Left lobe of liver (tissue), 2 donors: ENCODE measurements at places on chromosomes 12 and 14.

DNA sequence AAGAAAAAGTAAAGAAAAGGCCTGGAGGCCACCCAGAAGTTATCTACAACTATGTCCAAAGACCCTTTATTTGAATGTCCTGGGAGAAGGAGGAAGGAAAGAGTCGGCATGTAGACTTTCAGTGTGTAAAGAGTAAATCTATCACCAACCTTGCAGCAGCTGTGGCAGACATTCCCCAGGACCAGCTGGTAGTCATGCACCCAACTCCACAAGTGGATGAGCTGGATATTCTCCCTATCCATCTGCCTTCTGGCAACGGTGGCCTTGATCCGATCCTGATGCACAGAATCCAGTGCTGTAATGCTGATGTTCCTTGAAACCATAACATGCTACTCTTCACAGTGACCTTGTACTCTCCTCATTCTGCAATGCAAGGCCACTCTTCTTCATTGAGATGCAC, 27.3 kb downstream of the KRT76 start:
- DNase-seq: no peak

DNA sequence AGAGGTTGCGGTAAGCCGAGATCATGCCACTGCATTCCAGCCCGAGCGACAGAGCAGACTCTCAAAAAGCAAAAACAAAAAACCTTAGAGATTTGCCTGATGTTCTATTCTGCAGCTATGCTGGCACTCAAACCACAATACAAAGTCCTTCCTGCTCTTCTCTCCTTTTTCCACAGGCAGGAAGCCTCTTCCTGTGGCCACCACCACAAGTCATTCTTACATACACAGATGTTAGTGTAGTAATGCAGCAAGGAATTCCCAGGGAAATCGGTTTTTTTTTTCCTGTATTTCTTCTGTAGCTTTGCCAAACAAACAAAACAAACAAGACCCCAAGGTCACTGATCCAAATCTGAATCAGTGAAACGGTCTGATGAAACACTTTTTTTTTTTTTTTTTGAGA, 104.3 kb downstream of the FIGNL2 start:
- no peak for DNase-seq

DNA sequence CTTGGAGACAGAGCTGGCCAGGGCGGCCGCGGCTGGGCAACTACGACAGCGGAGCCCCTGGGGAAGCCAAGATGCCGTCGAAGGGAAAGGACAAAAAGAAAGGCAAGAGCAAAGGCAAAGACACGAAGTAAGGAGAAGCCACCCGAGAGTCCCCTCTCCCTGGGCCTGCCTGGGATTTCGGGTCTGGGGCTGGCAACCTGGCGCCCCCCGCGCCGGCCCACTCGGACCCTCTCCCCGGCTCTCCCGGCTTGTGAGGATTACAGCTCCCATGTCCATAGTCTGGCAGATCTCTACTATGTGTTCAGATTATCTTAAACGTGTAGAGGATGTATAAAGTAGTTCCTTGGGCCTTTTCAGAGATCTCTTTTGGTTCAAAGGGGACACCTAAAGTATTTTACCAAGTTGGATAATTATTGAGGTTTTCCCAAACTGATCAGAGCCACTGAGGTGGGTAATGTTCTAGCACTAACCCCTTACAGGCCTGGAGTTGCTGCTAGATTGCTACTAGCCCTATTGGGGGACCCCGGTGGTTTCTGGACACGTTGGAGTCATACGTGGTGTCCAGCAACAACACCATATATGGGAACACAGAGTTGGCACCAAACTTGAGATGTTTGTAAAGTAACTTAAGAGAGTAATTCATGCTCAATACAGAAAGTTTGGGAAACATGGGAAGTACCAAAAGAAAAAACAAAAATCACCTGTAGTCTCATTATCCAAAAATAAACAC, 424 bp downstream of the BBOF1 start:
- DNase-seq: no peak

DNA sequence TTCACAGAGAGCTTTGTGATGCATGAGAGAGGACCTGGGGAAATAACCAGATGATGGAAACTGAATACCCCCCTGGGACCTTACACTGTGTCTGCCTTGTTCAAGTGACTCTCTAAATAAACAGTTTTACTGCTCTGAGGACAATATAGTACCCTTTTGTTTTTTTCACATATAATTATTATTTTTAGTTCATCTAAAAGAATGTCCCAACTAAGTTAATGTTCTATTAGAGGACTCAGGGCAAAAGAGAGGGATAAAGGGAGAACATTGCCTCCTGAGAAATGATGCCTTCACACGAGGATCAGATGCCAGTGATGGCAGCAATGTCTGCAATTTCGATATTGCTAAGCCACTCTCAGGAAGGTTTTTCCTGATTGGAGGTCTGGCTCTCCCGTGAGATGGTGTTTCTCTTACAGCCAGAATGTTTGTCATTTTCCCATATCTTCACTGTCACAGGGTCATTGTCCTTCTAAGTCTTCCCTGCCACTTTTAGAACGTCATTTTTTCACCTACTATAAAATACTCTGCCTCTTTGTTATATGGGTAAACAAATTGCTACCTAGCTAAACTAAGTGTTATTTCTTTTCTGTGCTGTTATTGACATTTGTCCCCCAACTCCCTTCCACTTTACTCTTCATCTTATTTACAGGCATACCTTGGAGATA, 201.6 kb downstream of the RAD51B start:
- DNase-seq: no peak

DNA sequence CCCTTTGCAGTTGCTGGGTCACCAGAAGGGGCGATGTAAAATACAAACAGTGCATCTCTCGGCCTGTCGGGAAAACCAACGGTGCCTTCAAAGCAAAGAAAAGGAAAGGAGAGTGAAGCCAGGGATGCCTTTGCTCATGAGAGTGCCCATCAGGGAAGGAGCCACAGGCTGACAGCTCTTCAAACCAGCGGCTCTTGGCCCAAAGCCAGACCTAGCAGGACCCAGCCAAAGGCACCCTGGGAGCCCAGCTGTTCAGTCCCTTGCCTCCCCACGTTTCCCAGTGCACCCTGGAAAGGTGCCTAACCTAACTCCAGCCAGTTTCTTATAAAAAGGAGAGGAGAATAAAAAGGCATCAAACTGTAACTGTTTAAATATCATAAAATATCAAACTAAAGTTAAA, 29.2 kb downstream of the PRMT8 start:
- DNase-seq: no peak

DNA sequence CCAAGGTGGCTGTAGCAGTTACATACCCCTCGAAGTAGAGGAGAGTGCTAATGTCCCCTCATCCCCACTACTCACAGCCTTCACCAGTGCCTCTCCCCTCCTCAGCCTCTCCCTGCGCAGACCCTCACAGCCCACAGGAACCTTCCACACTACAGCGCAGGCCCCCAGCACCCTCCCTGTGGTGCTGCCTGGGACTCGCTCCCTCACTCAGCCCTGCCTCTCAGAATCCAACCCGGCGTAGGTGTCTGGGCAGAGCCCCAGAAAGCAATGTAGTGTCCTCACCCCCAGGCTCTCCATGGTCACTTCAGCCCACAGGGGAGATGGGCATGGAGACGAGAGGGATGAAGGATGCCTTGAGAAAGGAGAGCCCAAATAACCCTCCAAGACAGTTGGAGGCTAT, 10.9 kb upstream of the ZNF740 start:
- peak; percentile 49 for DNase-seq

GRCh38 chr12:22374508-22374907, 40.0 kb upstream of the ST8SIA1 start:
- no peak for DNase-seq
